NCI-H2171 (cell line): ENCODE measurements at places on chromosomes 1 and 21.
A peak's percentile ranks its signal among the peaks of the same experiment; 100 is the strongest.

DNA sequence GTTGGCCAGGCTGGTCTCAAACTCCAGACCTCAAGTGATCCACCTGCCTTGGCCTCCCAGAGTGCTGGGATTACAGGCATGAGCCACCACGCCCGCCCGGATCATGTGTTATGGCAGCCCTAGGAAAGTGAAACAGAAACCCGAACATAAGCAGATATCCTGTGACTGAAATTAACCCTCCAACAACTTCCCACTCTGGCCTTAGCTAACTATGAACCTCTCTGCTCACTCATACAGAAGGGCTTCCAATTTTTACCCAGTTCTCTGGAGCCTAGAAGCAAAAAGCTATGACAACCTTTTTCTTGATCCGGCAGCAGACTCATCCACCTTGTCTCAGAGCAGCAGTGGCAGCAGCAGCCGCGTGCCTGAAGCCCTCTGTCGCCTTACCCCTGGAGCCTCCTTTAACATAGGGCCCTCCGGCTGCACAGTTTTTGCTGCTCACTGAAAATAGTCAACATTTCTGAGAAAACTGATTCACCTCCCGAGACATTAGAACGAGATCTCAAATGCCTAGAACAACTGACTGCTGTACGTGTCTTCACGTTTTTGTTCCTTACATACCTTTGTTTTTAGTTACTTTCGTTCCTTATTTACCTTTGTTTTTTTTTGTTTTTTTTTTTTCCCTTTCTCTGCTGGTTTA is 9.3 kb downstream of the CBR1 start:
- DNase-seq, result no peak

- DNase-seq, result no peak
Observed at GRCh38 chr1:45512641-45513054, 9.0 kb downstream of the PRDX1 start.

DNA sequence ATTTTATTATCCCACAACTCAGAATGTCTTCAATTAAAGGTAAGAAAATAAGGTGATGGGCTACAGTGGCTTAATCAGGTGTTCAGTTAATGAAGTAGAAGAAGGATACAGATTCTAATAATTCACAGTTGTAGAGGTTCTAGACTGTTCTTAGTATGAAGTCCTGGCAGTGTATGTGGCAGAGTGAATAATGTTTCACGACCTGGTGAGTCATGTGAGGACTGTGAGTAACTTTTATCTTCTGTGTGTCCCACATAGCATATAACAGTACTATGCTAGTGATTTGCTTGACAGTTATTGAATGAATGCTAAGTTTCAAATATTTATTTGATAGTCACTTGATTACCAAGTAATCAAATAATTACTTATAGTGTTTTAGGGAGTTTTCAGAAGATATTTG is 20.0 kb downstream of the SLC16A4 start:
- DNase-seq, result no peak

DNA sequence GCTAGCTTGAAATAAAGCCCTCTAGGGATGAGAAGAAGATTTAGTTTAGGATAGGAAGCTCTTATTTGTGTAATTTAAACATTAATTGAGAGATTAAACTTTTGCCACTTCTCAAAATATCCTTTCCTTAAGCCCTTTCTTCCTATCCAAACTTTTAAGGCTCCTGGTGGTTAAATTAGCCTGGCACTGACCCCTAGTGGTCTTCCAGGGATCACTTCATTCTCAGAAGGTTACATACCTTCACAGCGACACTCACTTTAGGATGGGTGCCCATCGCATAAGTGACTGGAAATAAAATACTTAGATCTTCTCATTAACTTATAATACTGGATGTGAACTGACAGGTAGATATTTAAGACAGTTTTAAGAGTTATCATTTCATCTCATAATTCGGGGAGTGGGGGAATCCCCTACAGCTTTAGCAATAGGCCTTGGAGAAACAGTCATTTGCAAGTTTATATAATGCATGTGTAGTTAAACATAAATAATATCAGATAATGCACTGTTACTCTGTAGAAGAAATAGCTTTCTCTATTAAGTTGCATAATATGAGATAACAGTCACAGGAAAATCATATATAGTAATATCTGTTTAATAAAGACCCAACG is 7.4 kb downstream of the LHX9 start:
- peak; percentile 26 for DNase-seq

GRCh38 chr1:202694314-202694713 is 15.9 kb downstream of the SYT2 start:
- DNase-seq, result no peak

- DNase-seq, result no peak
Observed at GRCh38 chr1:21852282-21853130, 40.4 kb downstream of the LDLRAD2 start.

DNA sequence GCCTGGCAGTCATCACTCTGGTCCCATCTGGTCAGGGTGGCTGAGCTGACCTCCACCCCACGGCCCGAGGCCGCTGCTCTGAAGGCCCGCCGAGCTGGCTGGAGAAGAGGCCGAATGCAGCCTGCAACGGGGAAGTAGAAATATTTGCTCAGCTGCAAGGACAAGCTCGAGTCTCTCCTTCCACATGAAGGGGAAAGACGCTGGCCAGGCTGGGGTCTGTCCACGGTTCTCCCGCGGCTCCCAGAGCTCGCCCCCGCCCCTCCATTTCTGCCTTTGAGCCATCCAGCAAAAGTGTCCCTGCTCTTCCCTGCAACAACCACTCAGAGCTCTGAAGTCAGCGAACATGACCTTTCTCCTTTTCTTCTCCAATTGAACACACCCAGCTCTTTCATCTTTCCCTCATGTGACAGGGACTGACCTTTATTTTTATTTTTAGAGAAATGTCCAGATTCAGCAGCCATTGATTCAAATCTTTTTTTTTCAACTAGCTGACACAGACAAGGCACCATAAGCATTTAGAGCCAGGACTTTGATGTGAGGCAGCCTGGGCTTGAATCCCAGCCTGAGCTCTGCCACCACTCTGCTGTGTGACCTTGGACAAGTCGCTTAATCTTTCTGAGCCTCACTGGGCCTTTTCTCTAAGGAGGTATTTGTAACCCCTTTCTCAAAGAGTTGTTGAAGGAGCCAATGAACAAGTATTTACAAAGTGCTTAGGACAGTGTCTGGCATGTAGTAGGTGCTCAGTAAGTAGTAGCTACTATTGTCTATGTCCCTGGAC is 149.3 kb upstream of the WNT4 start:
- no peak for DNase-seq

DNA sequence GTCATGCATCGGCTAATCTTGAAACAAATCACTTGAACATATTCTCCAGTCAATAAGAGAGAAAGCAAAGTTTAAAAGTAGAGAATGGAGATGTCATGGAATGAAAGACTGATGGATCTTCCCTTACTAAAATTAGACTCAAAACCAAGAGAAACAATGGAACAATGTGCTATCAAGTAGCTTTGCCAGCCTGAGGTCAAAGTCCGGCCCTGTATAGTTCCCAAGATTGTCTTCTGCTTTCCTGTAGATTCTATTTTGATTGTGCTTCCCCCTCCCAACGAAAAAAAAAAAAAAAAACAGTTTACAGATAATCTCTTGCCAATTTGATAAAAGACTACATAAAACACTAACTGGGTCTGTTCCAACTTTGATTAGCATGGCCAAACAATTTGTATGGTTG is 40.8 kb upstream of the KIRREL1 start:
- no peak for DNase-seq

- no peak for DNase-seq
Observed at GRCh38 chr1:14969006-14969405, 184.5 kb upstream of the TMEM51 start.

DNA sequence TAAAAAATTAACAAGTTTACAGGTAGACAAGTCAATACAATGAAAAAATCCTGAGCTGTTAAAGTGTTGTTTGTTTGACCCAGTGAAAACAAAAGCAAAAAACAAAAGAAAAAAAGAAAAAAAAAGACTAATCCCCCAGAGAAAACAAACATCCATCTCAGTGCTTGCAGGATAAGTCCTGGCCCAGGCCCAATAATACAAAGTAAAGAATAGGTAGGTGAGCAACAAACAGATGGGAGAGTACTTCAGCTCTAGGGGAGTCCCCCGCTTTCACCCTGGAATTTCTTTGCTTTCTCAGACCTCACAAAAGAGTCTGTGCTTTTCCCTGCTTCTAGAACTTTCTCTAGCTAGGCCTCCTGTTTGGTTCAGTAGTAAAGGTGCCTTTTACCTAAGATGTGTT is 70.3 kb downstream of the ABCA4 start:
- no peak for DNase-seq

GRCh38 chr21:31599563-31599962 is 59.9 kb upstream of the SOD1 start:
- no peak for DNase-seq

DNA sequence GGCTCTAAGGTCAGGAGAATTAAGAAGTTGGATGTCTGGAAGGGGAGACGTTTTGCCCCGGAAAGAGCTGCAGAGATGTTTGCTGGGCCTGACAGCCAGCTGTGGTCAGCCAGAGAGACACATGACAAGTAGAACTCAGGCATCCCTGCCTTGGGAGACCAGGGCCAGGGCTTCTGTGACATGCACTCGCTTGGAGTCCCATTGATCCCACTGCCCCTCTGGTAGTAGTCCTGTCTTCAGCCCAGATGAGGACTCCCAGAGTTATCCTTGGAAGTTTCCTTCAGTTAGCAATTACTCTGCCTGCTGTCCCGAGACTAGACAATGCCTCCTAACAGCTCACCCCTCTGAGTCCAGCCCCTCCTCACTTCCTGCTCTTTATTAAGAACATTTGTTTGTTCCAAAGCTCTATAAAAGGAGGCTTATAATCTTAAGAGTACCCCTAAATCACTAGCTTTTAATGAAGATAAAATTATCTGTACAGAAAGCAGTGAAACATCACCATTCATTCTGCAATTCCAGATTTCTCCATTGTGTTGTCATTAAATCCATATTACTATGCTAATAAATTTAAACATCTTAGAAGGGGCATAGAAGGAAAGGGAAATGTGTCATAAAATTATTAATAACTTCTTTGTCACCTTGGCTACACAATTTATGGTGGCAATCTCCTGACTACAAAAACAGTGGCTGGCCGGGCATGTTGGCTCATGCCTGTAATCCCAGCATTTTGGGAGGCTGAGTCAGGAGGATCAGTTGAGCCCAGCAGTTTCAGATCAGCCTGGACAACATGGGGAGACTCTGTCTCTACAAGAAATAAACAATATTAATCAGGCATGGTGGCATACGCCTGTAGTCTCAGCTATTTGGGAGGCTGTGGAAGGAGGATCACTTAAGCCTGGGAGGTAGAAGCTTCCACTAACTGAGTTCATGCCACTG is 94.2 kb downstream of the KCNK1 start:
- no peak for DNase-seq

DNA sequence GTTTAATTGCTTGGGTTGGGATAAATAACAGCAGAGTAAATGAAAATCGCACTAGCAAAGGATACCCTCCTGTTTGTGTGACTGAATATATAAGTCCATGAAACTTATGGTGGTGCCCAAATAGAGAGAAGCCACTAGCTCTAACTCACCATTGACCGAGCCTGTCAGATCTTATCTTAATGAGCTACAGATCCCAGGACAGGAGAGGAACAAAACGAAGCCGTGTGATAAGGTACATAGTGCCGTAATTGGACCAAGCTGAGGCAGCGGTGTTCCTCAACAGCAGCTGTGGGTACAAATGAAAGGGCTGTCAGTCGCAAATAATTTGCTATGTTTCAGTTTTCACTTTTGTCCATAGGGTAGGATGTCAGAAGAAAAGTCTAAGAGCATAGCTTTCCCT is 276.1 kb downstream of the PTBP2 start:
- no peak for DNase-seq

- DNase-seq, result no peak
Observed at GRCh38 chr21:32476661-32477423, 64.3 kb downstream of the EVA1C start.
